ENCODE measurements at places on chromosomes 7 and 10.

DNA sequence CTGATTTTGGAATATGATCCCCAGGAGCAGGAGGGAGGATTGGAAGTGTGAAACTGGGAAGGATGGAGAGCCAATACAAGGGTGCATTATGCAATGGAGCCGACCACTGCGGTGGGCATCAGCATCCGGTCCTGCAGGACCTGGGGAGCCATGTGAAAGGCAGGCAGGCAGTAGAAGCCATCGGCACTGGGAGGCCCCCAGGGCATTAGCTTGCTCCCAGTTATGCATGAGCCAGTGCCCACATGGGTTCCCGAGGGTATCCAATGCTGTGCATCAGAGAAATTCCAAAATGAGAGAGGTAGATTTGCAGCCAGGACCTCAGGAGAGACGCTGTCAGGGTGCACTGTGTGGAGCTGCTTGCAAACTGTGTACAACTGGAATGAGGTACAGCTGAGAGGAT lies 8.7 kb upstream of the KCP start:
- DNase-seq = no peak

- DNase-seq = no peak
These were observed 10.6 kb downstream of the FAS start for GRCh38 chr10:89001024-89001728.

DNA sequence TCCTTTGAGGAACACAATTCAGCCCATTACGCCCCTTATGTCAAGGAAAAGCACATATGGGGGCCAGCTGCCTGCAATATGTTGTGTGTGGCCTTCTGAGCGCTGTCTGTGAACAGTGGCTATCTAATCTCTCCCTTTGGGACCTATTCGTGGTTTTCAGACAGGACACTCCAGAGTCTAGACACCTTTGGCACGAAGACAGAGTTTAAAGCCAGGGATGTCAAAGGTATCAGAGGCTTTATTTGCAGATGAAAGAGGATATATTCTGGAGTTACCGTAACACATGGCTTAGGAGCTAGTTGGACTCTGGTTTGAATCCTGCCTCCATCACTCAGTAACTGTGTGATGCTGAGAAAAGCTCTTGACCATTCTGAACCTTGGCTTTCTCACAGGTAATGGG lies 14.8 kb upstream of the EEPD1 start:
- no peak for DNase-seq

GRCh38 chr10:34528320-34528719 lies 286.8 kb downstream of the PARD3 start:
- DNase-seq = no peak
